ENCODE measurements at places on chromosomes 1 and 21. TPM values are rescaled to one million over a fixed set of nuclear protein-coding genes. Genes with fewer than 3 reads are reported as not detected.

The FUBP1 gene
- total RNA-seq, result 93.6 TPM

The CNIH4 gene
- 49.4 TPM for total RNA-seq

The FCRL4 gene
- total RNA-seq, result not detected

- DNase-seq, result no peak
Observed at GRCh38 chr21:44949779-44950198, 10.0 kb downstream of the SLX9 start.

GRCh38 chr1:110619412-110620249, 13.5 kb upstream of the KCNA2 start:
- peak; percentile 95 for DNase-seq

DNA sequence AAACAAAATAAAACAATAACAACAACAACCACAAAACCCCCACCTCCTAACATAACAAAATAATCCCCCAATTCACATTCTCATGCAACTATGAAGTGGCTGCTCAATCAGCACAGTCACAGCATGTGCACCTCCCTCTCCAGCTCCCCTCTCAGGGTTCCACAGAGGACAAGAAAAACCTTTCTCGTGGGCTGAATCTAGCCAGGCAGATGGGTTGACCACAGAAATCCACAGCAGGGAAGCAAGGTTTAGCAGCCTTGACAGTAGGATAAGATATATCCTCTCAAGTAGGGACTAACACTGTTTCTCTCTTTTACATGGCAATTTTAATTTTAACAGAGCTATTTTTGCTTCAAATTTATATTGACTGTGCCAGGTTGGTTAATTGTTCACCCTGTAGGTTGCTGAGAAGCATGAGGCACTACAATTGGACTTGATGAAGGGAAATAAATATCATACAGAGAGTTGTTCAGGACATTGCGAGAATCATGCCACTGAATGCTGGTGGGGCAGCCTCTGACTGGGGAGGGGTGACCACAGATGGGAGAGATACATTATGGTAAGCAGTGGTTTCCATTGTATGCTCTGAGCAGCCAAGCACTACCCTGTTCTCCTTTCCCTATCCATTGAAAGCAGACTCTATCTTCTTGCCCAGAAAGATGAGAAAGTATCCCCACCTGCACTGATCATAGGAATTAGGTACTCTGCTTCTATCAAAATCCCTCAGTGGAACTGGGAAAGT, 535.1 kb downstream of the DPYD start:
- no peak for DNase-seq

DNA sequence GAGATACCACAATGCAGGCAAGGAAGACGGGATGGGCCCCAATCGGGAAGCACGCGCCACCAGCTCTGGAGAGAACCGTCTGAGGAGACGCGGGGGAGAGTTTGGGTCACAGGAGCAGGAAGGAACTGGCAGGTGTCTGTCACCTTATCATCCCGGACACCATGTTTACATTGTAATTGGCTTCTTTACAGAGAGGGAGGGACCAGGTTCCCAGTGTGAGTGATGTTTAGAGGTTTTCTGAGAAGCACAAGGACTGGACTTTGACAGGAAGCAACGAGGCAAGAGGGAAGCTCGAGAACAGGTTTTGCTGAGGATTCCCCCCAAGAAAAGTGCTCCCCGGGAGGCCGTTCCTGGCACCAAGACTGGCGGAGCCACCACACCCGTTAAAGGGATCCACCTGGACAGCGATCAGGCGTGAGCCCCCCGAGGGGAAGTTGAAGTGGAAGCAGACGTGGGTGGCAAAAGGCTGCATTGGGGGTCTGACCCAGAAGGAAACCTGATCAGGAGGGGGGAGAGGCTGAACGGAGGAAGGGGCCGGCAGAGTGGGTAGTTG, 957 bp downstream of the EPS15 start:
- DNase-seq, result no peak

DNA sequence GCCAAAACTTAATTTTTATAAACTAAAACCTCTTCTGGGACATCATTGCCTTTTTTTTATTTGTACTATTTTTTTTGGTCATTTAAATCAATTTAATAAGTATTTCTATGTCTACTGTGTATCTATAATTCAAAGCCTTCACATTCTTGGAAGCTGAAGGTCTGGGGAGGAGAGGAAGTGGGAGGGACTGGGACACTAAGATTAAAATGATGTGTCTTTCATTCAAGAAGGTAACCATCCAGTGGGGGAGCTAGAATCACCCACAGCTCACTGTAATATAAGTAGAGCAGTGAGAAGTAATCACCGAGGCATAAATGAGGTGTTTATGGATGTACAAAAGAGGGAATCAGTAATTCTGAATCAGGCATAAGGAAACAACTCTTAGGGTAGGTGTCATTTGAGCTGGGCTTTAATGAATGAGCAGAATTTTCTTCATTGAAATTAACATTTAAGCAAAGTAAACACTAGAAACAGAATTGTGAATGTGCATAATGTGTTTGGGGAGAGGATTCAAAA, 52.8 kb downstream of the PTGER3 start:
- DNase-seq, result no peak

- no peak for DNase-seq
Observed at GRCh38 chr1:109687641-109688499, at the start of gene GSTM1. TSS of gene GSTM1 (plus strand) at chr1:109687817. CDS start at chr1:109687874, 57 bp downstream.

DNA sequence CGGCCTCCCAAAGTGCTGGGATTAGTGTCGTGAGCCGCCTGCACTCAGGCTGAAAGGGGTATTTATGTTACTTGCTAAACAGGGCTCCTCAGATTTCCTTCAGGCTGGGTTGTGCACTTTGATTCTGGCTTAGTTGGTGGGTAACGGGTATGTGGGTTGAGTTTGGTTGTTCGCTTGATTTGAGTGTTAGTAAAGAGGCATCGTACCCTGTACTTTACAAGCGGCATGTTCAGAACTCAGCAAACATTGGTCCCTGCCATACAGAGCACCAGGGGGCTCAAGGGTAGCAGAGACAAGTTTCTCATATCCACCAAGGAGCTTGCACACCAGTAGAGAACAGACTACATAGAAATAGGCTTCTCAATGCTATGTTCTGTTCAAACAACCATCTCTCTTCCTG, 147.8 kb downstream of the PGBD5 start:
- peak; percentile 41 for DNase-seq

GRCh38 chr21:43805275-43805800, 16.0 kb downstream of the RRP1 start:
- no peak for DNase-seq

DNA sequence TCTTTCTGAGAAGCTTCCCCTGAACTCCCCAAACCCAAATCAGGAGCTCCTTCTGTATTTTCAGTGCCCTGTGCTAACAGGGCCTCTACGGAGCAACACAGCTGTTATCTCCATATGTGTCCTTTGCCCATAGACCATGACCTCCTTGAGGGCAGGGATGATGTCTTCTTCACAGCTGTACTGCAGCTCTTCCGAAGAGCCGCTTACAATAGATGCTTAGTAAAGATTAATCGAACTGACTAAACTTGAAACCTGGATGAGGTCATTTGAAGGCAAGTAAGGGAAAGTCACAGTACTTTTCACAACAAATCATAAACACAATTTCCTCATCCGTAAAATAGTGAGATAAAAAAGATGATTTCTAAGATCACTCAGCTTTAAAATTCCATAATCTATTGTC, 4.4 kb upstream of the KCNN3 start:
- no peak for DNase-seq

Data from mesenteric fat pad (tissue), 1 donor.